ENCODE measurements at places on chromosomes 16 and 17.

DNA sequence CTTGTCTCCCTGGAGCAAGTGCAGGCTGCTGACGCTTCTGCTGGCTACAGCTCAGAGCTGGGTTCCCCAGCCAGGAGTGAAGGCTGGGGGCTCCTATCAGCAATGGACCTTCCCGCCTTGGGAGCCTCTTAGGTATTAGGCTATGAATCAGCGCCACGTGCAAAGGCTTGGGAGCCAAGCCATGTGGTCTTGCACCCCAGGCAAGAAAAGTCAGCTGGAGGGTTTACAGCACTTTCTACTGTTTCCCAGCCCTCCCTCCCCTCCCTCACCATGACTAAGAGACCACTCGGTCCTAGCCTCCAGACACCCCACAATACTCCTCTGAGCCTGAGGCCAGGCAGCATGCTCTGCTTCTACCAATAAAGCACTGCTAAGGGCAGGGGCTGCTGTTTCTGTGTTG is 12.3 kb downstream of the EPX start:
- DNase-seq = no peak

DNA sequence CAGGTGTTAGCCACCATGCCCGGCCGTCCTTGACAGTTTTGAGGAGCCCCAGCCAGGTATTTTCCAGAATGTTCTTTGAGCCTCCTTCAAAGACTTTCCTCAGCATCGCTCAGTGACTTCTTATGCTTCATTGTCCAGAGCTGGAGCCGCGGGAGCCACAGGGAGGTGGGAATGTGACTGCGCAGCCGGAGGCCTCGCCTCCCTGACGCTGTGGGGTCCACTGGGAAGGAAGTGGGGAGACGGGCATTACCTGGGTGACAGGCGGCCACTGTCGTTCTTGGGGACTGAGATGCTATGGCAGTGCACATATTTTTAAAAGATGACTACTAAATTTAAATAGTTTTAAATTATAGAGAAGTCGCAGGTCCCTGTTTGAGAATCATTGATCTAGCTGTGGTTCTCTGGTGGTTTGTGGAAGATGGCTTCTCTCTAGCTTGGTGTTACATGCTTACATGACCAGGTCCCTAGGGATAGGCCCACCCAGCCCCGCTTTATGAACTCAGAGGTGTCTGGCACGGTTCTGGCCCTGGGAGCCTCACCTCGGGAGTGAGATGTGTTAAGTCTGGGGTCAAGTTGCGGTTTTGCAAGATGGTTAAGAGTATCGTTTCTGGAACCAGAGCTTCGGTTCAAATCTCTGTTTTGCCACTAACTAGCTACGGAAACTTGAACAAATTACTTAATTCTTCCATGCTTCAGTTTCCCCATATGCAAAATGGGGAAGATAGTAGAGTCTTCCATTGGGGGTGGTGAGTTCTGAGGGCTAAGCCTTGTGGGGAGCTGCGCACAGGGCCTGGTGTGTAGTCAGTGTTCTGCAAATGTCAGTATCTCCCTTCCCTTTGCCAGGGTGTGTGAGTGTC is 53.0 kb downstream of the ATP2C2 start:
- no peak for DNase-seq

- no peak for DNase-seq
Observed at GRCh38 chr16:35255186-35255803, 1795.9 kb downstream of the TP53TG3F start.

GRCh38 chr17:71522383-71522782 is 598.4 kb upstream of the SOX9 start:
- DNase-seq = peak; percentile 7

GRCh38 chr16:66357523-66357928 is 9.0 kb upstream of the CDH5 start:
- DNase-seq = peak; percentile 80

GRCh38 chr16:53518550-53519416 is 15.8 kb upstream of the AKTIP start:
- DNase-seq = no peak

- no peak for DNase-seq
Observed at GRCh38 chr16:8342276-8342675, 248.0 kb downstream of the TMEM114 start.

- peak; percentile 77 for DNase-seq
Observed at GRCh38 chr17:48026502-48027321, 10.9 kb downstream of the COPZ2 start.

GRCh38 chr17:1154704-1155103 is 25.1 kb downstream of the ABR start:
- no peak for DNase-seq

- no peak for DNase-seq
Observed at GRCh38 chr16:78633551-78633950, 534.1 kb downstream of the WWOX start.

- peak; percentile 12 for DNase-seq
Observed at GRCh38 chr16:76854234-76854633, 336.8 kb upstream of the MON1B start.

DNA sequence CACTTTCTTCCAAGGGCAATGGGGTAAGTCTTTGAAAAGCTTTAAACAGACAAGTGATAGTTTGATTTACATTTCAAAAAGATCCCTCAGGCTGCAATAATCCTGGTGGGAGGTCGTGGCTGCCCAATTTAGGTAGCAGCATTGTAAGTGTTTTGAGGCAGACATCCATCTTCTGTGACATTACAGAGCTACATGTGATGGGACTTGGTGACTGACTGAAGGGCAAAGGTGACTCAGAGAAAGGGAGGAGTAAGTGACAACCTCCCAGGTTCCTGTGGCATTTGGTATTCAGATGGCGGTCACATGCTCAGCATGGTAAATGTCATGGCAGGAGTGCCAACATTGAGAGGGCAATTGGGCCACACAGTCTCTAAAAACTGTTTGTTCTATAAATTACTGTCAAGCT is 26.5 kb downstream of the STAT3 start:
- DNase-seq = no peak

DNA sequence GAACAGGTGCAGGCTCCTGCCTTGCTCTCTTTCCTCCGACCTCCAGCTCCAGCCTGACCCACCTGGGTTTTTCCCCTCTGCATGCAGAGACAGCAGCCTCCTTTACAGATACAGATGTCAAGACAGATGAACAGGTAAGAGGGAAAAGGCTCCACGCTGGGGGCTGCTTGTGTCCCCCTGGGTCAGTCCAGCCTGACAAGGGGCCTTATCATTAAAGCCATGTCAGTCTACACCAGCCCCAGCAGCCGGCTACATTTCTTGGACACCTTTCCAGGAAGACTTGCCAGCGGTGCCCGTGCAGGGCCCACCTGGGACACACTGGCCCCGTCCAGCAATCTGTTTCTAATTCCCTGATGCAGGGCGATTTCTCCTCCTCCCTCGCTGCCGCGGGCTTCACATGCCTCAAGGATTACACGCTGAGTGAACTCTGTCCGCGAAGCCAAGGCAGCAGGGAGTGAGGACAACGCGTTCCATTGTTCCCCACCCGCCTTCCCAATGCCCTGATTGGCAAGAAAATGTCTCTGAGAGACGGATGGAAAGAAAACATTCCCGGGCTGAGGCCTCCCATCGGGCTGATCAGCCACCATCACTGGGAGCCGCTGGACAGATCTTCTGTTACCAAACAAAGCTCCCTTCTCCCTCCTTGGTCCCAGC is 184.7 kb downstream of the C16orf95 start:
- DNase-seq = no peak

DNA sequence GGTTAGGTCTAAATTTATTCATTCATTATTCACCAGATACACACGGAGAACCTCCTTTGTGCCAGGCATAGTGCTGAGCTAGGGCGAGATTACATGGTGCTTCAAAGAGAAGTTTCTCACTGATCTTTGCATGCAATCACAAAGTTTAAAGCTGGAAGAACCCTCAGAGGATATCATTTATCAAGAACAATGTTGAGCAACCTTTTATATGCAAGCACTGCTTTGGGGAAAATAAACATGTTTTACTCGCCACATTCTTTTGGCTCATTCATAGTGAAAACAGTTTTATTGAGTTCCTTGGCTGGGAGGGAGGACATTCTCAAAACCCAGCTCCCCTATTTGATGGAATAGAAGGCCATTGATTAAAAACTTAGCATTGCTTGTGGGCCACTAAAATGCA is 49.8 kb upstream of the XYLT1 start:
- no peak for DNase-seq

Measured in kidney glomerular epithelial cell (primary cell).